Fibroblast of skin of back (primary cell): ENCODE measurements at places on chromosomes 2 and 18.
A peak's percentile ranks its signal among the peaks of the same experiment; 100 is the strongest.

- no peak for DNase-seq
Observed at GRCh38 chr2:27808418-27808817, 36.9 kb downstream of the MRPL33 start.

DNA sequence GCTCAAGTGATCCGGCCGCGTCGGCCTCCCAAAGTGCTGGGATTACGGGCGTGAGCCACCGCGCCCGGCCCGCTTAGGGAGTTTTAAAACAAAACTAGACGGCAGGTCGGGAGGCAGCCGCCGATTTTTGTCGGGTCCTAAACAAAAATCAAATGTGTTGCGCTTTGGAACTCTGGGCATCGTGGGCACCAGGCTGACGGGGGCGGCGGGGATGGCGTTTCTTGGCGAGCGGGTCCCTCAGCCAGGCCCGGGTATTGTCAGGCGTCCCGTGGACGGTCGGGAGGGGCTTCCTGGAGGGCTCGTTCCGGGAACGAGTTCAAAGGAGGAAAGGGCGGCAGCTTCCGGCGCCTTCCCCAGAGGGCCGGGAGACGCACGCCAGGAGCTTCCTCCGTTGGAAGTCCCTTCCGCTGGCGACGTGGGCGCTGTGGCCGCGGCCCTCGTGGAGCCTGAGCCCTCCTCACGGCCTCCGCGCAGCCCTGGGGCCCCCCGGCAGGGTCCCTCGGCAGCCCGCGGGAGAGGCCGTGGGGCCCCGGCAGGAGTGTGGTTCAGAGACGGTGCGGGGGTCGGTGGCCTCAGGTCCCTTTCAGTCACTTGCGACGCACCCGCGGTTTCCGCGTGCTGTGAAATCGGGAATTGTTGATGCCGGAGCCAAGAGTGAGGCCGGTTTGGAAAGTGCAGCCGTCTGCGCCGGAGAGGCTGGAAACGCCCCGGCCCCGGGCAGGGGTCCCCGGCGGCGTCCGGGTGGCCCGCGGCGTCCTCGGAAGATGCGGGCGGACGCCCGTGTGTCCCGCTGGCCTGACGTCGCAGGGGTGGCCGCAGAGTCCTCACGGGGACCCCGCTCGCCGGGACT, 59.3 kb downstream of the EMILIN2 start:
- DNase-seq, result peak; percentile 69

DNA sequence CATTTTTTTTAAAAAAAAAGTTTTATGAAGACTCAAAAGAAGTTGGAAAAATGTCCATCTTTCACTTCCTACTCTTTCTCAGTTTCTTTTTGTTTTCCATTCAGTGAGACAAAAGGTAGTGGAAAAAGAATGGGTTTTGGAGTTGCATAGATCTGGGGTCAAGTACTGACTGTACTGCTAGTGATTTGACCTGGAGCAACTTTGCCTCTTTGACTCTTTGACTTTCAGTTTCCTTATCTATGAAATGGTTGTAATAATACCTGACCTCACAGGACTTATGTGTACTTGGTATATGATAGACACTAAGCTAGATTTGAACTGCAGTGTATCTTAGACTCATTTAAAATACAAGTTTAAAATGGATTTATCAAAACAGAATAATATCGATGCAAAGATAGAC, 3.5 kb upstream of the KCNE4 start:
- DNase-seq, result no peak

- no peak for DNase-seq
Observed at GRCh38 chr2:144528108-144528507, 8.2 kb upstream of the ZEB2 start.

- DNase-seq, result no peak
Observed at GRCh38 chr18:53253789-53254188, 913.8 kb downstream of the DCC start.

DNA sequence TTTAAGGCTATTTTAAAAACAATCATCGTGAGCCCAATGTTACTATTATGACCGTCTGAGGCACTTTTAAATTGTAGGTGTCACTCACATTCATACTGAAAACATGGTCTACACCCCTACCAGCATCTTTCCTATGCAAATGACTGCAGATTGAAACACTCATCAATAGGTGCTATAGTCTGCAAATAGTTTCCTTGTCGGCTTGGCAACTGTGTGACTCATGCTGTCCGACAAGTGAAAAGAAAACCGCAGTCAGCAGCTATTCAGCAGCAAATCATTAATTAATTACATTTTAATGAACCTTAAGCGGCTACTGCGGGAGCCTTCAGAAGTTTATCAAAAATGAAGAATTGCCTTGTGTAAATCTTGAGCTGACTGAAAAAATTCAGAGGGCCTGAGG, 134.4 kb downstream of the FIGN start:
- DNase-seq, result peak; percentile 8

DNA sequence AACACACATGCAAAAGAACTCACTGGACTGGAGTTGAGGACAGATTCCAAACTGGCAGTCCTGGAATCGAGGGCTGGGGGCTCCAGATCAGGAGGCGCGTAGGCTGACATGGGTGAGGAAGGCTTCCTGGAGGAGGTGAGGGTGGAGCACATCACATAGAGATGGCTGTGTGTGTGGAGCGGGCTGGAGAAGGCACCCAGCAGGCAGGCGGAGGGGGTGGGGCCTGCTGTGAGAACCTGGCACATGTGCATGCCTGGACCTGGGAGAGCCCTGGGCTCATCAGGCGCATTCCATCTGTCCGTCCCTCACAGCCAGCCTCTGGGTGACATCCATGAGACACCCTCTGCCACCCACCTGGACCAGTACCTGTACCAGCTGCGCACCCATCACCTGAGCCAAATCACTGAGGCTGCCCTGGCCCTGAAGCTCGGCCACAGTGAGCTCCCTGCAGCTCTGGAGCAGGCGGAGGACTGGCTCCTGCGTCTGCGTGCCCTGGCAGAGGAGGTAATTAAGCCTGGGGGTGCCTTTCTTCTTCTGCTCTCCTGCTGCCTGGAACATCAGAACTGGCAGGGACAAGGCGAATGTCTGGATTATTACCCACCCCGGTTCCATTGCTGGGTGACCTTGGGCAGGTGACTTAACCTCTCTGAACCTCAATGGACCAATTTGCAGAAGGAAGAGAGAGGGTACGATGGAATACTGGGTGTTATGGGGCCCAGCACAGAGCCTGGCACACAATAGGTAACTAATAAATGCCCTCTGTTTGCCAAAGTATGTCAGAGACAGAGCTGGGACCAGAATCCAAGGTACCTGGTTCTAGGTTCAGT, 108.3 kb downstream of the DYSF start:
- no peak for DNase-seq

- no peak for DNase-seq
Observed at GRCh38 chr2:109421642-109422041, 192.1 kb downstream of the SEPTIN10 start.

- no peak for DNase-seq
Observed at GRCh38 chr2:1374287-1374686, 39.0 kb upstream of the TPO start.

GRCh38 chr2:158464426-158465281, 7.9 kb downstream of the PKP4 start:
- DNase-seq, result no peak

GRCh38 chr2:182372661-182373060, 54.2 kb downstream of the PDE1A start:
- peak; percentile 95 for DNase-seq

DNA sequence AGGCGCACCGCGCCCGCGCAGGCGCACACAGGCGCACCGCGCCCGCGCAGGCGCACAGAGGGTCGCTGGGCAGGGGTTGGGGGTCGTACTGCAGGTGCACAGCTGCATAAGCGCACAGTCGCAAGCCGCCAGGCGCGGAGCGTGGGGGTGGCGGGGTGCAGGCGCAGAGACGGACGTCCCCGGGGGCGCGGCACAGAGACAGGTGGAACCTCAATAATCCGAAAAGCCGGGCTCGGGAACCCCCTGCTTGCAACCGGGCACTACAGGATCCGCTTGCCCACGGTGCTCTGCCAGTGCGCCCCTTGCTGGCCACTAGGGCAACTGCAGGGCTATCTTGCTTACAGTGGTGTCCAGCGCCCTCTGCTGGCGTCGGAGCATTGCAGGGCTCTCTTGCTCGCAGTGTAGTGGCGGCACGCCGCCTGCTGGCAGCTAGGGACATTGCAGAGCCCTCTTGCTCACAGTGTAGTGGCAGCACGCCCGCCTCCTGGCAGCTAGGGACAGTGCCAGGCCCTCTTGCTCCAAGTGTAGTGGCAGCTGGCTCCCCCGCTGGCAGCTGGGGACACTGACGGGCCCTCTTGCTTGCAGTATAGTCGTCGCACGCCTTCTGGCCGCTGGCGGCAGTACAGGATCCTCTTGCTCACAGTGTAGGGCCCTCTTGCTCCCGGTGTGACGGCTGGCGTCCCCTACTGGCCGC, 34.9 kb downstream of the FAM110C start:
- DNase-seq, result peak; percentile 23

DNA sequence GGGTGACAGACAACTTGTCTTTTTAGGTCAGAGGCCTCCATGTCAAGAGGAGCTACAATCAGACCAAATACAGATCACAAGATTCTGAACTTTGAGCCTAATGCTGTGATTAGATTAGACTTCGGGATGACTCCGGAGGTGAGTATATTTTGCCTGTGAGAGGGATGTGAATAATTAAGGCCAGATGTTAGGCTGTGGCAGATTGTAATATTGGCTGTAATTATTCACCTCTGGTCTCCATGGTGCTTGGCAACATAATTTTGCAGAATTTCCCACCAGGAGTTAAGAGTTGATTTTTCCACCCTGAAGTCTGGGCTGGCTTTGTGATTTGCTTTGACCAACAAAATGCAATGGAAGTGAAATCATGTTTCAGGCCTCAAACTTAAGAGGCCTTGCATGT, 108.2 kb upstream of the CWC22 start:
- no peak for DNase-seq

DNA sequence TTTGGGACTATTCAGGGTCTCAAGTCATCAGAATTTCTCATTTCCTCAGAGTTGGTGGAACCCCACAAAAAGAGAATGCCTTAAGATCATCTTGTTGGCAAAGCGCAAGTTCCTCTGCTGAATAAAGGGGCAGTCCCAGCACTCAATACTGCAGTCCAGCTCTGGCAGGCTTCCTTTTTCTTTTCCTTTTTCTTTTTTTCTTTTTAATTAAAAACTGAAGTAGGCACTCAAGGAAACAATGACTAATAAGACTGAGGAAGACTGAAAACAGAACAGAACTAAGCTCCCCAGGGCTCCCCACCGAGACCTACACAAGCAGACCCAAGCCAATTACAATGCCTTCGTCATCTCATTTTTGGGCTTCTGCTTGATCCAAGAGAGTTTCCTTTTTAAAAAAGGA, 82.0 kb downstream of the STK39 start:
- DNase-seq, result peak; percentile 71

GRCh38 chr18:68147728-68148127, 567.2 kb downstream of the TMX3 start:
- DNase-seq, result no peak

- DNase-seq, result no peak
Observed at GRCh38 chr2:130795431-130795830, 40.1 kb downstream of the AMER3 start.

GRCh38 chr2:202782940-202783558, 88.5 kb downstream of the ICA1L start:
- DNase-seq, result no peak

- no peak for DNase-seq
Observed at GRCh38 chr2:239298116-239298804, 102.6 kb downstream of the HDAC4 start.

DNA sequence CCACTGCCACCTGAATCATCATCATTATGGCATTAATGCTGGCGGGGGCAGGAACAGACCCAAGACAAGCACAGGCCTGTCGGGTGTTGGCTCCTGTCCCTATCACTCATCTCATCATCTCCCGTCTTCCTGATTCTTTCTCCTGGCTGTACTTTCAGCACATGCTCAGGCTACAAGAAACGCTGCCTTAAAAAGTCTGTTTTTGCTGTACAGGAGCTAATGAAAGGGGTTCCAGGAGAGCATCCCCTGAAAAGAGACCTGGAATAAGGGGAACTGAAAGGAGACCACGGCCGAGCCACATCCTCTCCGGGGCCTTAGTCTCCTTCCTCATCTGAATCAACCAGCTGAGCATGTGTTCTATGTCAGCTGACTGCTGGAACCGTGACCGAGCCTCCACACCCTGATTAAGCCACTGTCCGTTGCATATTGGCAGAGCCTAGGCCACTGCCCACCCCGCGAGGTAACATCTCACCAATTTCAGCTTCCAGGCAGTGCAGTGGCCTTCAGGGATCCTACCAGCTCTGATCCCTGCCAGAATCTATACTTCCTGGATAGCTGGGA, 62.6 kb downstream of the DNMT3A start:
- DNase-seq, result no peak

DNA sequence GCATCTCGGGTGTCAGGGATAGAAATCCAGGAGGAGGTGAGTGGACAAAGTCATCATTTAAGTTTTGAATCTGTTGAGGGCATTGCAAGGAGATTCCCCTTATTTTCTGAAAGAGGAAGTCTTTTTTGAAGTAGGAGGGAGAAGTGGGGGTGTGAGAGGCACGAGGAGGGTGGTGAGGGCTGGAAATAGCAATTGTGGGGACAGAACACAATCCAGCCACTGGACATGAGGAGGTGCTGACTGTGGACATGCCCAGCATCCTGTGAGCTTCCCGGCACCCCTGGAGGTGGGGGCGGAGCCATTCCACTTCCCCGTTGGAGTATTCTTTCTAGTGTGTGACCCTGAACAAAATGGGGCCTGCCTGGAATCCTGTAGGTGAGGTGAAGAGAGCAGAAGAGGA, 310.7 kb upstream of the EPAS1 start:
- DNase-seq, result no peak

DNA sequence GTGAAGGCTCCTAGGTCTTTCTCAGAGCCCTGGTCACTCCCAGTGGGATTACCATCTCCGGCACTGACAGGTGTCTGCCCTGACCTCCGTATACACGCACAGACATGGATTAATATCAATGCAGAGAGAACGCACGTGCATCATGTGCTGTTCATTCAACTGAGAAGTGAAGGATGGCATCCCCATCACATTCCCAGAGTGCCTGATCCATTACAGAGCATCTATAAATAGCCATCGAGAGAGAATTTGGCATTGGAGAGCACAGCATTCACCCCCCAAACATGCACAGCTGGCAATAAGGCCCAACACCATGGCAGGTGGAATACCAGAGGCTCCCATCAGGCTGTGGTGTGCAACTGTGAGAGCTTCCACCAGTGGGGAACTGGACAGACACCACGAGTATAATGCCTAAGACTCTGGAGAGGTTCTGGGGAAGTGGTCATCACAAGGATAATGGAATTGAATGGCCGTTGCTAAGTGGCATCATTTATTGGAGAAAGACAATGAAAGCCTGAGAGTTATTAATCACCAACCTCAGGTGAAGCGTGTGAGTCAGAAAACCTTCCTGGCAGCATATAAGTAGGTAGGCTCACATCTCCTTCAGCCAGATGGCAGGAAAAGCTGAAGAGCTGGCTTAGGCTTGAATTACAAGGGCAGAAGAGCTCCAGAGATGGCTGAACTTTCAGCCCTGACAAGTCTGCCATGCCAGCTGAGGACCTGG, 244.5 kb upstream of the ID2 start:
- peak; percentile 38 for DNase-seq

GRCh38 chr2:85656468-85656867, 11.5 kb downstream of the SFTPB start:
- peak; percentile 29 for DNase-seq
